Dermis blood vessel endothelial cell (primary cell): ENCODE measurements at places on chromosomes 12 and 14. TPM values are rescaled to one million over a fixed set of nuclear protein-coding genes. Genes with fewer than 3 reads are reported as not detected.
A peak's percentile ranks its signal among the peaks of the same experiment; 100 is the strongest.

DNA sequence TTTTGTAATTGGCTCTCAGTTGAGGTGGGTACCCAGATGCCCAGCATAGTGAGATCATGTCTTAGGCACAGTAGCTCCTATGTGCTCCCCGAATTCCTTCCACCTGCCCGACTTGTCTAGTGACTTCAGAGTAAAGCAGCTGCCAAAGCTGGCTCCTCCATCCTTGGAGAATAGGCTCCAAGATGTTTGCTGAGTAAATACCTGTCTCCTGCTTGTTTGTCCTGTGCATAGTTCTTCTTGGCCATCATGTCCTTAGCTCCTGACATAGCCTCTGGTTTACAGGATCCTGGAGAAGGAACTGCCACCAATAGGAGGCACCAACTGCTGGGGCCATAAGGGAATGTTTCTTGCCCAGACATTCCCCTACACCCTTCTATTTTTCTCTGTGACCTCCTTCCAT is 52.6 kb upstream of the CISTR start:
- no peak for DNase-seq

- no peak for DNase-seq
Measured at GRCh38 chr14:56210571-56210970, 92.4 kb downstream of the PELI2 start.

The FAM234B gene
- 12.2 and 13.3 TPM in 2 replicates for total RNA-seq

The SAMD15 gene
- total RNA-seq: 0.88 and 1.0 TPM in 2 replicates

The RPGRIP1 gene
- total RNA-seq: 0.33 TPM in 1 of 2 replicates, not detected in the other

DNA sequence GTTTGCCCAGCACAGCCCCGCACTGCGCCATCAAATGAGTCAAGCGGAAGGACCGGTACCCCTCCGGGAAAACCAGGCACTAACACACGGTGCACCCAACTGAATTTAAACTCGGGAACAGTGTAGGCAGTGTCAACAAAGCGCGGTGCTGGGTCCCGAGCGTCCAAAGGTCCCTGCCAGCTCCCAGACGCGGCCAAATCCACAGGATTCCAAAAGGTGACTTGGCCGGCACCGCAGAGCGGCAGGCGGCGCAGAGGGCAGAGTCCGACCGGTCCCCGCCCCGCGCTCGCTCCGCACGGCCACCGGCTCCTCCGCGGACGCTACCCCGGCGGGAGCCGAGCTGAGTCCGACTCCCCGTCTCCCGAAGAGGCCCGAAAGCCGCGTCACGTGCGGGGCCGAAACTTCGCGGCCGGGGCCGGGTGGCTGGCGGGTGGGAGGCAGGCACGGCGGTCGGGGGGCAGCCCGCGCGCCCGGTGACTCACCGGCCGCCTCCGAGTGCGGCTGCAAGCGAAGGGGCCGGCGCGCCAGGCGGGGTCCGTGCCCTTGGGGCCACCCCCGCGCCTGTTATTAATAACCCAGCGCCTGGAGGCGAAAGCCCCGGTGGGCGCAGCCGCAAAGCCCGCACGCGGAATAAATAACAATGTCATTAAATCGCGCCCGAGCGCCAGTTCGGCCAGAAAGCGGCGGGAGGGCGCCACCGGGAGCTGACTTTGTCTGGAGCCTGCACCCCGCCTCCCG is 863 bp downstream of the DENND5B start:
- peak; percentile 80 for DNase-seq

The ACTR10 gene
- 39.6 and 42.4 TPM in 2 replicates for total RNA-seq

GRCh38 chr14:77286576-77286975 is 15.6 kb upstream of the NGB start:
- no peak for DNase-seq
